Activated CD4-positive, CD25-positive, alpha-beta regulatory T cell treated with anti-CD3 and anti-CD28 coated beads, Interleukin-2, amount 50 U/mL, for 24 hours (primary cell): ENCODE measurements at places on chromosomes 13 and 19.

DNA sequence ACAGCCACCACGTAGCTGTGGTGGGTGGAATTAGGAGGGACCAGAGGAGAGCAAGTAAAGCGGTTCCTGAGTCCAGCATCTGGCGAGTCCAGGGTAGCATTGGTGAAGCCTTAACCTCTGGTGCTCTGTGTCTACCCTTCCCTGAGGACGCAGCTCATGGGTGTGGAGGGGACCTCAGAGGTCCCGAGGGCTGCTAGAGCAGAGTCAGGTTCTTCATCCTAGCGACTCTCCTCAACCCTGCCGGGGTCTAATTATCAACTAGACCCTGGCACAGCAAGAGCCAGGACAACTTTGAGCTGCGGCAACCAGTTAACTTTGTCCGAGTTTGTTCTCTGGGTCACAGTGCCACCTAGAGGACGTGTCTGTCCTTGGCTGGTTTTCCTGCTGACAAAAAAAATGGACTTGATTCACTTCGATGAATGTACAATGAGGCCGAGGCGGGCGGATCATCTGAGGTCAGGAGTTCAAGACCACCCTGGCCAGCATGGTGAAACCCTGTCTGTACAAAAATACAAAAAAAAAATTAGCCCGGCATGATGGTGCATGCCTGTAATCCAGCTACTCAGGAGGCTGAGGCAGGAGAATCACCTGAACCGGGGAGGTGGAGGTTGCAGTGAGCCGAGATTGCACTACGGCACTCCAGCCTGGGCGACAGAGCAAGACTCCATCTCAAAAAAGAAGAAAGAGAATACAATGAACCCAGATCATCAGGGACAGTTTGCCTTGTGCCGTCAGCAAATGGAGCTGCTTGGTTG is 25.0 kb downstream of the TSSK6 start:
- peak; percentile 38 for ATAC-seq

DNA sequence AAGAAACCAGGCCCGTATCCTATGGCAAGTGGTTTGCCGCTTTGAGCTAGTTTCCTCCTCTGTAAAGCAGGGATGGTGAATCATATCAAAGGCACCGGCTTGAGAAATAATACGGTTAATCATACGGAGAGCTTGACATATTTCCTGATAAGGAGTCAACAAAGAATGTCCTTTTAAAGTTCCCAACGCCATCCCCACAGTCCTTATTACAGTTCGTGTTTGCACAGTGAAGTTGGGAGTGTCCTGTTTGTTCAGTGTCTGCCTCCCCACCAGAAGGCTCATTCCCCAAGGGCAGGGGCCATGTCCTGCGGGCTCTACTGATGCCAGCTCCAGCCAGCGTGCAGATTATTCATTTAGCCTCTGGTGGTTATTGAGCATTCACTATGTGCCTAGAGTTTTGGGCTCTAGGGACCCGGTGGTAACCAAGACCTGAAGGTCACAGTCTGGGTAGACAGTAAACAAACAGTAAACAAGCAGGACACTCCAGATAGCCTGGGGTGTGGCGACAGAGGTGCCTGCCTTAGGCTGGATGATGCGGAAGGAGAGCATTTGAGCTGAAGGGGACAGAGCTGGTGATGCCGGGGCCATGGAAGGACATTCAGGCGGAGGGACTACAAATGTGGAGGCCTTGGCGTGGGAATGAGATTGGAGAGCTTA is 6.3 kb downstream of the GRAMD1A start:
- ATAC-seq = no peak

- no peak for ATAC-seq
Measured at GRCh38 chr19:8387688-8388611, 2.2 kb upstream of the RAB11B start.

DNA sequence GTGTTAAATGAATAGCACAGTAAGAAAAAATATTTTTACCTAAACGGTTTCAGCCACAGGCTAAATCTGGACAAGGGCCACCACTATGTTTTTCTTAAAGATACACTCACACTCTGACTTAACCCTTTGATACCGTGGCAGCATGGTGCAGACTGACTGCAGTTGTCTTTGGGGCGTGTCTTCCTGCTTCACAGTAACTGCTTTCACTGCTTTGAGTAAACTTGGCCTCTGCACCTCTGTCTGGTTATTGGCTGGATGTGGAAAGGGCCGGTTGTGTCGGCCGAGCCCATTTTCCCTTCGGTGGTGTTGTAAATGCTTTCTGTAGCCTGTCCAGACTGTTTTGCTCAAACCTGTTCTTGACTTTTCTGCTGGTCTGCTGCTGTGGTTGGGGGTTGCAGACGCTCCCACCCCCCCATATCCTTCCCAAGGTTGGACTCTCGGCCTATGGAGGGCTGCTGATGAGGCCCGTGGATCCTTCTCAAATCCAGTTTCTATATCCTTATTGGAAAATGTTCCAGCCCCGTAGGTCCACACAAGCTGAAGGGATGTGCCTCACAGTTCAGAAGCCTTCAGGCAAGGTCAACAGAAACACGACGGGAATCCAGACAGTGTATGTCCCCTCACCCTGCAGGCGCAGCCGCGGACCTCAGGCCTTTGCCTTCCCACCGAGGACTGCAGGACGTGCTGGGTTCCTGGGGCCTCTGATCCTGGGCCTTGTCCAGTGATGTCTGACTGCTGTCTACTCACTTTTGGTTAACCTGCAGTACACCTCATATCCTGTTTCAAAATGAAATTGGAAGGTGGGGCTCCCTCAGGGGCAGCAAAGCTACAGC is 90.2 kb upstream of the RNF113B start:
- no peak for ATAC-seq

- peak; percentile 58 for ATAC-seq
Measured at GRCh38 chr19:7926021-7926726, at the start of gene CTXN1. Gene CTXN1 (minus strand): TSS chr19:7926135. CDS start chr19:7925538, 597 bp downstream.

- ATAC-seq = no peak
Measured at GRCh38 chr19:31548941-31549340, 199.7 kb upstream of the TSHZ3 start.

DNA sequence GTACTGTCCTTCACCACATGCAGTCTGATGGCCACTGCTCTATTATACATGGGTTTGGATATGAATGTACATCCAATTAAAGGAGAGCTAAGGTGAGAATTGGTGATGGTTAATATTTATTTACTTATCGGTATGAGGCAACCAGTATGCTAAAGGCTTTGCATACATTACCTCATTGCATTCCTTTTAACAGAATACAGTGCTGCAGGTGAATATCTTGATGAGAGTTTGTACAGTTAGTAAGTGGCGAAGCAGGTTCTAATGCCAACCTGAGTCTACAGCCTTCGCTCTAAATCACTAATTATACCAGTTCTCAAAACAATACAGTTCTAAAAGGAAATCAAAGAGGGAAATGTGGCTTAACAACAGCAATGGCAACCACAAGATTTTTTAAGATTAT is 284.1 kb downstream of the ITGBL1 start:
- ATAC-seq = no peak

DNA sequence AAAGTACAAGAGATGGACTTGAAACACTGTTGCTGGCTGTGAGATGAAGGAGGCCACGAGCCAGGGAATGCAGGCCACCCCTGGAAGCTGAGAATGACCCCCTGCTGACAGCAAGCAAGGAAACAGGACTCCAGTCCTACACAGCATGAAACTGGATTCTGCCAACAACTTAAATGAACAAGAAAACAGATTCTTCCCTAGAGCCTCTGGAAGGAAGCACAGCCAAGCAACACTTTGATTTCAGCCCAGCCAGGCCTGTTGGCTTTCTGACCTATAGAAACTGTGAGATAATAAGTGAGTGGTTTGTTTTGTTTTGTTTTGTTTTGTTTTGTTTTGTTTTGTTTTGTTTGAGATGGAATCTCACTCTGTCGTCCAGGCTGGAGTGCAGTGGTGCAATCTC is 105.3 kb upstream of the CACNA1A start:
- no peak for ATAC-seq

- ATAC-seq = no peak
Measured at GRCh38 chr13:35789335-35790165, 313.1 kb upstream of the MAB21L1 start.

DNA sequence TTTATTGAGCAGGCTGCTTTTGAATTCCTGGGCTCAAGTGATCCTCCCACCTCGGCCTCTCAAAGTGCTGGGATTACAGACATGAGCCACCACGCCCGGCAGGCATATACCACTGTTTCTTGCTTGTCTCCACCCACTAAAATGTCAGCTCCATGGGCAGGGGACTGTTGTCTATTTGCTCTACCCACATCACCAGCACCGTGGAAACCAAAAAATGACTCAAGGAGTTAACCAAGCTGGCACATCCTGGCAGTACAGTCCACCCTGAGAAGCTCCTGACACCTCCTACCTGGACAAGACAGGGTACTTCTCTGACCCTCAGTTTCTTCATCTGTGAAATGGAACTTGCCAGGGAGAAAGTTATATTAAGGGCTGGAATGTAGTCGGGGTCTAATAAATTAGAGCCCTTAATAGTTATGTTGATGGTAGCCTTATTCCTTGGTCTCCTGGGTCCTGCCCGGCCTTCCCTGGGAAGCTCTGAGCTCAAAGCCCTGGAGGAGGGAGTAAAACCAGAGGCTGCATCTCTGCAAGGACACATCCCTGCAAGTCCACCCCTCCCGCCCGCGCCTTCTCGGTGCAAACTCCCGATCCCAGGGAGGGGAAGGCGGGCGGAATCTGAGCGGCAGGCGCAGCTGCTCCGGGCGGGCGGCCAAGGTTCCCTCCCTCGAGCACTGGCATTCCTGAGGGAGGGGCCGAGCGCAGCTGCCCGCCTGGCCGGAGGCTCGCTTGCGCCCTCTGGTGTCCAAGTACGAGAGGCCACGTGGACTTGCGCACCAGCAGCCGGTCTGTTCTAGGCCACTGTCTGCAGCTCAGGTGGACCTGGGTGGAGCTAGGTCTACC is 14.1 kb downstream of the RDH8 start:
- ATAC-seq = peak; percentile 94

DNA sequence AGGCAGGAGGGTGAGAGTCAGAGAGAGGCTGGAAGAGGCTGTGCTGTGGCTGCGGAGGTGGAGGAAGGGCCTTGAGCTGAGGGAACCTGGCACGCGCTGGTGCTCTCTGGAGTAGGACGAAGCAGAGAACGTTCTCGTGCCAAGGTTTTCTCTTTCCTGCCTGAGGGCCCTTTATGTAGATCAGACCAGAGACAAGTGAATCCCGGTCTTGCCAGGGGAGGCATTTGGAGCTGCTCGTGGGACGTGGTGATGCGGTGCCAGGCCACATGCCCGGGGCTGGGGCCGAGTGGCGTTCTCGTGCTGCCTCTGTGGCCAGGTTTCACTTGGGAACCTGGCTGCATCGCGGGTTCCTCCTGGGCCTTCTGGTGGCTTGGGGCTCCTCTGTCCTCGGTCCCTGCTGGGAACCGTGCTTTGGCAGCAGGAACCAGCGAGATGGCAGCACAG is 54.2 kb downstream of the KDM4B start:
- ATAC-seq = no peak

GRCh38 chr13:75256922-75257321 is 225.0 kb downstream of the TBC1D4 start:
- ATAC-seq = no peak

GRCh38 chr19:3515891-3516422 is 9.8 kb downstream of the FZR1 start:
- ATAC-seq = no peak

DNA sequence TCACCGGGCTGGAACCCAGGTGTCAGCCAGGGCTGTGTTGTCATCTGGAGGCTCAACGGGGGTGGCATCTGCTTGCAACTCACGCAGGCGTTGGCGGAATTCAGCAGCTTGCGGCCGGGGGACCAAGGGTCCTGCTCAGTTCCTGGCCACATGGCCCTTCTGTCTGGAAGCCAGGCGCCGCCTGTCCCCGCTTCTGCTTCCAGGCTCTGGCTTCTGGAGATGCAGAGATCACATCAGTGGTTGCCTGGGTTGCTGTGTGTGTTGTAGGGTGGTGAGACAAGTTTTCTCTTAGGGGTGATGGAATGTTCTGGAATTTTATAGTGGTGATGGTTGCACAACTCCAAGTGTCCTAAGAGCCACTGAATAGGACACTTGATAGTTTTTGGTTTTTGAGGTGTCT is 5.0 kb downstream of the ADAT3 start:
- ATAC-seq = no peak

DNA sequence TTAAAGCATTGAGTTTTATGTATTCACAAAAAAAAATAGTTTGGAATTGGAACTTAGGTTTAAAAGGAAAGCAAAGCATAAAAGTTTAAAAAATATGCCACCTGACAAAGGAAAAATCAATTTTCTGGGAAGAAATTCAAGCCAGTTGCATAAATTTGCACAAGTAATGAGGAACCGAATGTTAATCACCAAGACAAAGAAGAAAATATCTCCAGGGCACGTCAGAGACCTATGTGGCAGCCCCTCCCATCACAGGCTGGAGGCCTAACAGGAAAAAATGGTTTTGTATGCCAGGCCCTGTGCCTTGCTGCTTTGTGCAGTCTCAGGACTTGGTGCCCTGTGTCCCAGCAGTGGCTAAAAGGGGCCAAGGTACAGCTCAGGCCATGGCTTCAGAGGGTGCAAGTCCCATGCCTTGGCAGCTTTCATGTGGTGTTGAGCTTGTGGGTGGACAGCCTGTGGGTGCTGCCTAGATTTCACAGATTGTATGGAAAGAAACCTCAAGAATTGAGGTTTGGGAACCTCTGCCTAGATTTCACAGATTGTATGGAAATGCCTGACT is 767.2 kb upstream of the SLC10A2 start:
- no peak for ATAC-seq

- ATAC-seq = no peak
Measured at GRCh38 chr19:8028951-8029491, 23.5 kb upstream of the CCL25 start.

DNA sequence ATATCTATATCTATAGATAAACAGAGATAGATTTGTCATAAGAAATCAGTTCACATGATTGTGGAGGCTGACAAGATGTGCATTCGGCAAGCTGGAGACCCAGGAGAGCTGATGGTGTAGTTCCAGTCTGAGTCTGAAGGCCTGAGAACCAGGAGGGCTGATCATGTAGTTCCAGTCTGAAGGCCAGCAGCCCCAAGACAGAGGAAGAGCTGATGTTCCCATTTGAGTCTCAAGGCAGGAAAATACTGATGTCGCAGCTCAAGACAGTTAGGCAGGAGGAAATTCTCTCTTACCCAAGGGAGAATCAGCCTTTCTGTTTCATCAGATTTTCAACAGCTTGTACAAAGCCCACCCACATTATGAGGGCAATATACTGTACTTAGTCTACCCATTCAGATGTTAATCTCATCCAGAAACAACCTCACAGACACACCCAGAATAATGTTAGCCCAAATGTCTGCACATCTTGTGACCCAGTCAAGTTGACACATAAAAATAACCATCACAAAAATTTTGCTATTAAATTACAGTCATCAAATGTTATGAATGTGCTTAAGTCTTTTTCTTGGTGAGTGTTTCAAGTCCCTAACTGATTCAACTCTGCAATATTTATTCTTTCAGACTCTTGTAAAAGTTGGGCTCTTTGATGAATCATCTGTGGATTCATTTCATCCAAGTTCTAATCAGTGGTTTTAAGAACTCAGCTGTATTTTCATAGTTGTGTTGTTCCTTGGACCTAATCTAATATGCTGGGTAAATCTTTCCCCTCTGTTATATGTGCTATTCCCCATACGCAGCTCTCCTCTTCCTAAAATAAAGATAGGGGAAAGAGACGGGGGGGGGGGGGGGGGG is 22.7 kb upstream of the LRCH1 start:
- ATAC-seq = peak; percentile 57
